Mesothelial cell of epicardium (in vitro differentiated cells): ENCODE measurements at places on chromosomes 11 and 22. TPM values are rescaled to one million over a fixed set of nuclear protein-coding genes. Genes with fewer than 3 reads are reported as not detected.

- no peak for DNase-seq
Observed at GRCh38 chr11:43738600-43739409, 58.3 kb downstream of the HSD17B12 start.

Gene TMA7B
- total RNA-seq = not detected in 3 replicates

DNA sequence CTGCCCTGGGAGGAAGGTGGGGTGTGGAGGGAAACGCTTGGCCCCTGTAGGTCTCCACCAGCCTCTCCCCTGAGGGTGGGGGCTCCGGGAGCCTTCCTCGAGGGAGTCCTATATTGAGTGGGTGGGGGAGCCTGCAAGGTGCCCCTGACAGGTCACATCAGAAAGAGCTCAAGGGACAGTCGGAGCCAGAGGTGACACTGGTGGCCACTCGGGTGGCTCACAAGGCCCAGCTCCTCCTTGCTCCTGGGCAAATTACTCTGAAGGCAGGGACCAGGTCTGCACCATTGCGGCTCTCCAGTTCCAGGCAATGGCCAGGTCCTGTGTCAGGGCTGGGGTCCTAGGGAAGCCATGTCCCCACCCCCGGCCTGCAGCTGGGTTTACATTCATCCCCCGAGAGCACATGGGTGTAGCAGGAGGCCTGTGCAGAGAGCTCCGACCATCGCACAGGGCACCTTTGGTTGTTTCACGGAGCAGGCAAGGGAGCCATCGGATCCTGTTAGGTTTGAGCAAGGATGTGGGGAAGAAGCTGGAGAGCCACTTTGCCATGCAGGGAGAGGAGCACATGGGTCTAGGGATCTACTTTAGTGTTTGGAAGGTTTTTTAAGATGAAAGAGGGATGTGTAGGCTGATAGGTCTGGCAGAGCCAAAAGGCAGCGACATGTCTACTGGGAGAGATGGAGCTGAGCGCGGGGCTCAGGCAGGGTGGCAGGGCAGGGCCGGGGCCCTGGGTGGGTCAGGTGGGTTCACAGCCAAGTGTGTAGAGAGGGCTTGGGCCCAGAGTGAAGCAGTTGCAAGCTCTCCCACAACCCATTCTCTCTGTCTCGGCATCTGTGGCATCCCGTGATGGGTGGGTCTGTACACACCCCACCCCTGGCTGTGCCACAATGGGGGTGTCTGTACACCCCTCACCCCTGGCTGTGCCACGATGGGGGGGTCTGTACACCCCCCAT, 14.8 kb downstream of the CCND1 start:
- DNase-seq = peak; percentile 8

DNA sequence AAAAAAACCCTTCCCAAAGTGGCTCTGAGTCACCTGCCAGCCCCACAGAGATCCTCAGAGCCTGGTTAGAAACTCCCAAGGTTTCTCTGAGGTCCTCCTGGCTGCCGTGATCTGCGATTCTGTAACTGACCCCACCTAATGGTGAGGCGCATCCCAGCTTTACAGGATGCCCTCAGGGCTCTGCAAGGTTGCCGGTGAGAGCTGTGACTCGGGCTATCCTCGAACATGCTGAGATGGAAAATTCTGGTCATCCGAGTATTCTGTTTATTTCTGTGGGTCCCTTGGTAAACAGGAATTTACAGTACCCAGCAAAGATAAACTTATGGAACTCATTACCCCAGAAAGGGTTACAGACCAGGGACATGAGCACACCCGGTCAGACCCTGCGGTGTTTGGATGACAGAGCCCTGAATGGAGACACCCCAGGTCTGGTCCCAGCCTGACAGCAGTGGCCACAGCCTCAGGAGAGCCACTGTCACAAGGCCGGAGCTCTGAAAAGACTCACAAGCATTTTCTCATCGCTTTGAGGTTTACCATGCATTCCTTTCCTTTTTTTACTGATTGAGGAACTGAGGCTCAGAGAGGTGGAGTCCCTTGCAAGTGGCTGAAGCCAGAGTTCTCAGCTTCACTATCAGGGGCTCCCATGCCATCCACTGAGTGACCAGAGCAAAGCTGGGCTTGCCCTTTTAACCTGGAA, 22.2 kb downstream of the LIF start:
- no peak for DNase-seq

Gene PGA5
- not detected in 3 replicates for total RNA-seq

DNA sequence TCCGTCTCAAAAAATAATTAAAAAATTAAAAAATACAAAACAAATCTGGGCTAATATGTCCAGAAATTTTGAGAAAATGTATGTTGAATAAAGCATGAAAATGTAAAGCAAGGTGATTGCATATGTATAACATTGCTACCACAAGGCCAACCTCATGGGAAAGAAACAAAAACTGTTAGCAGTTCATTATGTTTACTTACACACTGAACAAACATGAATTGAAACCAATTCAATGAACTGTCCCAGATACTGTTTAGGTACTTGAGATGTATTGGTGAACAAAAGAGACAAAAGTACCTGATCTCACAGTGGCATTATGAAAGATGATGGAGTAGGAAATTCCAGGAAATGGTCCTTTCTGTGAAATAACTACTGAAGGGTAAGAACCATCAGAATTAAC, 43.8 kb upstream of the IGLL5 start:
- DNase-seq = no peak

DNA sequence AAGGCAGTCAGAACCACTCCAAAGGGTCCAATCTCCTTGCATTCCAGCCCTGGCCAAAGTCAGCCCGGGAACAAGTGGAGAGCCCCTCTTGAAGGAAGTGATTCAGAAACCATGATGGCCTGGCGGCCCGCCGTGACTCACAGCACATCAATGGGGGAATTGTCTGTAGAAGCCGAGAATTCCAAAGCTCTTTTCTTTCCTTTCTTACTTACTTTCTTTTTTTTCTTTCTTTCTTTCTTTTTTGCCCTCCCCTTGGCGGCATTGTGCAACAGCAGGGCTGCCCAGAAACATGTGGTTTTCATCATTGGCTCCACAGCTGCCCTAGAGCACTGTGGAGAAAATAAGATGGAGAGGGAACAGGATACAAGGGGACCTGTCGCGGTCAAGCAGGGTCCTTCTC, 140.2 kb upstream of the TIMP3 start:
- no peak for DNase-seq

Gene SEC14L6
- total RNA-seq = 2.0 to 2.3 TPM (median 2.1 TPM) in 3 replicates

Gene NCF4
- total RNA-seq = not detected in 3 replicates

DNA sequence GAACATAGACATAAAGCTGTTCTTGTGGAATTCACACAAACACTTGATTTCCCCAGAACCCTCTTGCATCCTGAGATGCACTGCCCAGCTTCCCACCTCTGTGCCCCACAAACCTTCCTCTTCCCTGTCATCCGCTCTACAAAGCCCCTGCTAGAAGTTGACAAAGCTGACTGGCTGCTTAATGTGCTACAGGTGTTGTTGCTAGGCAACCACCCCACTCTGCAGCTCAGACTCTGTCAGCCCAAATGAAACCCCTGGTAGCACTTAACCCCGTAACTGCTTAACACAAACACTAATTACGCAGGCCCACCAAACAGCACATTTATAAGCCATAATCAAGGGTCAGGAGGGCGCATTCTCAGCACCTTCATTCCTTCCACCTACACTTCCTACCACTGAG, 172.0 kb upstream of the CADM1 start:
- DNase-seq = no peak

DNA sequence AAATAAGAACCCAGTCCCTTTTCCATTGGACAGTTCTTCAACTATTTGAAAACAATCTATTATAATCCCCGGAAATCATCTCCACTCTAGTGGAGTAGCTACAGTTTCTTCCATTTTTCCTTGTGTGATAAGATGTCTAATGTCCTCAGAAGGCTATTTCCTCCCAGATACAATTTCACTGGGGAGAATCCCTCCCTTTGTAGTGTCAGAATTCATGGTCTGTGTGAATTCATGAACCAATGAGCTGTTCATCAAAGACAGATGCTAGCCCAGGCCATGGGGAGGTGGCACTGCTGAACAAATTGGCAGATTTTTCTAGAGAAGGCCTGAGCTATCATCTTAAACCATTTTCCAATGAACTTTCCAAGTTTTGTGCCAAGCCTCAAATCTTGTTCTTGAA, 45.4 kb downstream of the MPPED2 start:
- no peak for DNase-seq

Gene LDLRAD3
- 37.9 to 40.7 TPM (median 39.1 TPM) in 3 replicates for total RNA-seq

DNA sequence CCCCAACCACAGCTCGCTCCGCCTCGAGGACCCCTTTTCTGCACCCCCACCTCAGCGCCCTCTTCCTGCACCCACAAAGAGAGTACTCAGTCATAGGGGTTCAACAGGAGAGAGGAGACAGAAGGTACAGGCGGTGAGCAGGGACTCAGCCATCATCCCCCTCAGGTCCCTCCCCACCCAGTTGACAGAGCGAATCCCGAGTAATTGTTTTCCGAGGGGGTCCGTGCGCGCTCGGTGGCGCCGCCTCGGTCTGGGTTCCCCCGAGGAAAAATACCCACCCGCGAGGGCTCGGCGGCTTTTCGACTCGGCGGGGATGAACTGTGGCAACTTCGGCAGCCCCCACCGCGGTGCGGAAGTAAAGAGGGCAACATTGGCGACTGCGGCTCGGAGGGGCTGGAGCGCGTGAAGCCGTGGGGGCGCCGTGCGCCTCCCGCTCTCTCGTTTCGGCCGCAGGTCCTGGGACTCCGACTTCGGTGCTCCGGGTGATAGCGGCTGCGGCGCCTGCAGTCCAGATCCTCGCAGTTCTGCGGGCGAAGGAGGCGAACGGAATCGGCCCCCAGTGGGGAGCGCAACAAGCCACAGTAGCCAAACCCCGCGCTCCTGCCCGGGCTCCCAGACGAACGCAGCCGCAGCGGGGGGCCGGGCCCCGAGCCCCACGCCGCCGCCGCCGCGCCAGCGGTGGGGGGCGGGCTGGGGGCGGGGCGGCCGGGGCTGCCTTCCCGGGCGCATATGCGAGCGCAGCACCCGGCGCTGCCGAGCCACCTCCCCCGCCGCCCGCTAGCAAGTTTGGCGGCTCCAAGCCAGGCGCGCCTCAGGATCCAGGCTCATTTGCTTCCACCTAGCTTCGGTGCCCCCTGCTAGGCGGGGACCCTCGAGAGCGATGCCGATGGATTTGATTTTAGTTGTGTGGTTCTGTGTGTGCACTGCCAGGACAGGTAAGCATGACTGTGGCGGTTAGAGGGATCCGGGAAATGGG, at the start of gene NELL1:
NELL1 (plus strand) TSS at position 743 of the 976 bp plus-strand sequence.
- DNase-seq = peak; percentile 54

DNA sequence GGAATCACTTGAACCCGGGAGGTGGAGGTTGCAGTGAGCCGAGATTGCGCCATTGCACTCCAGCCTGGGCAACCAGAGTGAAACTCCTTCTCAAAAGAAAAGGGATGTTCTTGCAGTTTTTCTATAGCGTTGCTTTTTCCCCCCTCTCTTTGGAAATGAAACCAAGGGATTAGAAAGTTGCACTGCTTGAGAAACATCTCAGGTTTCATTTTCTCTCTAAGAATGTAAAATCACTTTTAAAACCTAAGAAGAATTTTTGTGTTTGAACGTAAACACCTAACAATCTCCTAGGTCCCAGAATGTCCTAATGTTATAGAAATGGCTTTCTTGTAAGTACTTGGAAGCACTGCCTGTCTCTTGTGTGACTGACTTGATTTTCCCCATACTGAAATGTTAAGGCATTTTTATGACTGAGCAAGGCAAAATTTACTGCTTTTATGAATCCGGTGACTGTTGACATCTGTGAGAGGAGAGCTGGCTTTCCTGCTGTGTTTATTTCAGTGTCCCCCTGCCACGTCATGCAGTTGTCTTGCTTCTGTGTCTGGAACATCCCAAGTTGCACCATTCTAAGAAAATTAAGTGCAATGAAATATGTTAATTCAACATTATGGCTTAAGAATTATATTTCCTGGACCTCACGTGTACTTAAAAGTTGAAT, 37.7 kb downstream of the NF2 start:
- DNase-seq = no peak

DNA sequence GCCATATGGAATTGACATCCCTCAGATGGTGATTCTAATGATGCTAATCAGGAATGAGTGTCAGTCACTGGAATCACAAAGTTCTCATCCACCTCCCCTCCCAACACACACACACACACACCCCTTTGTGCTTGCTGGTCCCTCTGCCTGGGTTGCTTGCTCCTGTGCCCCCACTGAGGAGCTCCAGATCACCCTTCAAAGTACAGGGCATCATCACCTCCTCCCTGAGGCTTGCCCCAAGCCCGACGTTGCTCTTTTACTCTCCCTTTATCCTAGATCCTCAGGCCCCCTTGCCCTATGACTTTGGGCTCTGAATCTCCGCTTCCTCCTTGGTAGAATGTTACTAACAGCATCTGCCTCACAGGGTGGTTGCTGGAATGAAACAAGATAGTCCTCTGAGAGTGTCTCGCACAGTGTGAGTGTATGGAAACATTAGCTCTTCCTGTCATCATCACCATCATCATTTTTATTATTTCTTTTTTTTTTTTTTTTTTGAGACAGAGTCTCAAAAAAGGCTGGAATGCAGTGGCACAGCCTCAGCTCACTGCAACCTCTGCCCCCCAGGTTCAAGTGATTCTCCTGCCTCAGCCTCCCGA, 3.4 kb downstream of the TOM1 start:
- no peak for DNase-seq

DNA sequence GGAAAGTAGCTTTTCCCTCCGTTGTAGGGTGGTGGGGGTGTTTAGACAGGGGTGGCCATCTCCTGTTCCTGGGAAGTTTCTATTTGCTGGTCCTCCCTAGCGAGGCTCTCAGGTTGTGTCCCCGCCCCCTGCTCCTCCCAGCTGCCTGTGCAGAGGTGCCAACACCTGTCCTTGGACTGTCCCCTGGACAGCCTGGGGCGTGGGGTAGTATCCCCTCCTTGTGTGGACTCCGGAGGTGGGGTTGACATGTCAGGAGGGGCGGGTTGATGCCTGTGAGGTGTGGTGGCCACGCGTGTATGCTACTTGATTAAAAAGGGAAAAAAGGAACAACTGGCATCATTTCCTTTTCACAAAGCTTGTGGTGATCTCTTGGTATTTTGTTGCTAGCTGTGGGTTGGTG, 14.3 kb upstream of the RANBP1 start:
- DNase-seq = no peak

- no peak for DNase-seq
Observed at GRCh38 chr11:44737245-44738085, 10.7 kb downstream of the TSPAN18 start.

DNA sequence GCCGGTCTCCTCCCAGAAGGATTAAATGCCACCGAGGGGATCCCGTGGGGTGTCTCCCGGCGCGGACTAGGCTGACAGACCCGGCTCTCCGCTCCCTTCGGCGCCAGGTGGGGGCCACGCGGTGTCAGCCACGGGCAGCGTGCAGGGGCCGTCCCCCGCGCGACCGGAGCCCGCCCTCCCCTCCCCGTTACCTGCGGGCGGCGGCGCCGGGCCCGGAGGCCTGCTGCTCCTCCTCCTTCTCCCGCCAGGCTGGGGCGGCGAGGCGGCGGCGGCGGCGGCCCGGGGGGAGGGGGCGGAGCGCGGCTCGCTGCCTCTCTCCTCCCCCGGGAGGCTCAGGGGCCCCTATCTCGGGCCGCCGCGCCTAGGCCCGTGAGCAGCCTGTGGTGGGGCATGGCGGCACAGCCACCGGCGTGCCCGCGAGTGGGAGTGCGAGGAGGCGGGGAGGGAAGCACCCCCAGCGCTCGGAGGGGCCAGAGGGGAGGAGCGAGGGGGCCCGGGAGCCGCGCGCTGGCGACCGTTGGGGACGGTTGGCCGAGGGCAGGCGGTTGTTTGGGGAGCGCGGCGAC, 450 bp downstream of the ZBTB44 start:
- peak; percentile 40 for DNase-seq

- no peak for DNase-seq
Observed at GRCh38 chr11:65432686-65433582, 10.3 kb downstream of the NEAT1 start.

Gene PANX2
- 6.0 to 7.0 TPM (median 6.4 TPM) in 3 replicates for total RNA-seq

Gene CRACR2B
- 9.9 to 10.6 TPM (median 10.0 TPM) in 3 replicates for total RNA-seq
